ENCODE measurements at places on chromosomes 2 and 18.

GRCh38 chr2:57181315-57182038 is 865.1 kb upstream of the VRK2 start:
- DNase-seq, result no peak

DNA sequence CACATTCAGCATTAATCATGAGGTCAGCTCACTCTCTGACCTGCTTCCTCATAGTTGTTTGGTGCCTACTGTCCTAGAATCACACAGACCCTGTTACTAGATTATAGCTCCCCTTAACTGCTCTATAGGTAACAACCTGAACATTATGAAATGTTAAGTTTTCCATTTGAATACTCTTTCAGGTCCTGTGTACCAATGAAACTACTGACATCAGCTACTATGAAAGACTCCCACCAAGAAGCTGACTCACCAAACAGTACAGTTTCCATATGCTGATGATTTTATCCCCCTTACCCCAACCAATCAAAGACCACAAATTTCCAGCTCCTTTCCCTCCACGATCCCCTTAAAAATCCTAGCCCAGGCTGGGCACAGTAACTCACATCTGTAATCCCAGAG is 56.3 kb downstream of the SRBD1 start:
- DNase-seq, result peak; percentile 38

- no peak for DNase-seq
Measured at GRCh38 chr2:88234760-88235159, 64.6 kb downstream of the THNSL2 start.

GRCh38 chr2:74779587-74780135 is 54.3 kb upstream of the HK2 start:
- DNase-seq, result no peak

- DNase-seq, result no peak
Measured at GRCh38 chr2:147665105-147665504, 179.7 kb upstream of the ACVR2A start.

DNA sequence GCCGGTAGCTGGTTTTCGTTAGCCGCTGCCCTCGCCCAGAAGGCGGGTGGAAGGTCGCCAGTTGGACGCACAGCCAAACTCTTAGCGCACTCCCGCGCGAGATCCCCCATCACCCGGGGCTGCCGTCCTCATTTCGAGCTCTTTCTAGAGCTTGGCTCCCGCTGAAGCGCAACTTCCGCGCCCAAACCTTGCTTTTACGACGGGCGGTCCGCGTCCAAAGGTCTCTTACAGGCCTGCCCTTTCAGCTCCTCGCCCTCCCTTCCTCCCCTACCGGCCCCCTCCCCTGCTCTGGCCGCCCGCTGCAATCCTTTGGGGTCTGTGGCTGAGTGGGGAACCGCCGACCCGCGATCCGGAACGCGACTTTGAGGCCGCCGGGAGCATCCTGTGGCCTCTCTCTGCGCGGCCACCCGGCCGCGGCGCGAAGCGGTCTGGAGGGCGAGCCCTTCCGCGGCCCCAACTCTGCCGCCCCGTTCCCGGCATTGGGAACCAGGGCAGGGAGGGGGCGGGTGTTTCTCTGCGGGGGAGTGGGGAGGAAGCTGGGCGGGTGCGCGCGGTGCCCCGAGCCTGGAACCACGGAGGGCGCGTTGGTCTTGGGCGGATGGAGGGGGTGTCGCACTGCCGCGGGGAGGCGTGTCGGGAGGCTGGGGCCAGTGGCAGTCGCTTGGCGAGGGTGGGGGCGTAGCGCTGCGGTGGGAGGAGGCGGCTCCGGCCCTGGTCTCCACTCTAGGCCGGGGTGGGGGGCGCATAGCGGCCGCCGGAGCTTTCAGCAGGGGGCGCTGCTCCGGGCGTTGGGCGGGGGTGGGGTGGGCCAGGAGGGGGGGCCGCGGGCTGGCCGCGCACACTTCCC is at the start of gene GDF7:
TSS of gene GDF7 (plus strand) at position 841 of the 847 bp plus-strand sequence. CDS start 96 bp downstream, outside the sequence.
- DNase-seq, result no peak

DNA sequence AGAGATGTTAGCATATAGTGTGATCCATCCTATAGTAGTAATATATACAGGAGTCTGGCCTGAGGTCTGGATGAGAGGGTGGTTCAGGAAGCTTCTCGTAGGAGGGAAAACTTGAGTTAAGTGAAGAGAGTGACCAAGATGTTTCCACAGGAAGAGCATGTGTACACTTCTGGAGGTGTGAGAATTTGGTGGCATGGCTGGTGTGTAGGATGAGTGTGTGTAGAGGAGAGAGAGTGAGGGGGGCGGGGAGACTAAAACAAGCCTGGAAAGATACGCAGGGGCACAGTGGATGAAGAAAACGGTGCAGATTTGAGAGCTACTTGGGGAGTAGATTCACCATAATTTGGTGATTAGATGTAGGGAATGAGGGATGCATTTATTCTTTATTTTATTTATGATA is 43.5 kb upstream of the CTLA4 start:
- DNase-seq, result peak; percentile 57

DNA sequence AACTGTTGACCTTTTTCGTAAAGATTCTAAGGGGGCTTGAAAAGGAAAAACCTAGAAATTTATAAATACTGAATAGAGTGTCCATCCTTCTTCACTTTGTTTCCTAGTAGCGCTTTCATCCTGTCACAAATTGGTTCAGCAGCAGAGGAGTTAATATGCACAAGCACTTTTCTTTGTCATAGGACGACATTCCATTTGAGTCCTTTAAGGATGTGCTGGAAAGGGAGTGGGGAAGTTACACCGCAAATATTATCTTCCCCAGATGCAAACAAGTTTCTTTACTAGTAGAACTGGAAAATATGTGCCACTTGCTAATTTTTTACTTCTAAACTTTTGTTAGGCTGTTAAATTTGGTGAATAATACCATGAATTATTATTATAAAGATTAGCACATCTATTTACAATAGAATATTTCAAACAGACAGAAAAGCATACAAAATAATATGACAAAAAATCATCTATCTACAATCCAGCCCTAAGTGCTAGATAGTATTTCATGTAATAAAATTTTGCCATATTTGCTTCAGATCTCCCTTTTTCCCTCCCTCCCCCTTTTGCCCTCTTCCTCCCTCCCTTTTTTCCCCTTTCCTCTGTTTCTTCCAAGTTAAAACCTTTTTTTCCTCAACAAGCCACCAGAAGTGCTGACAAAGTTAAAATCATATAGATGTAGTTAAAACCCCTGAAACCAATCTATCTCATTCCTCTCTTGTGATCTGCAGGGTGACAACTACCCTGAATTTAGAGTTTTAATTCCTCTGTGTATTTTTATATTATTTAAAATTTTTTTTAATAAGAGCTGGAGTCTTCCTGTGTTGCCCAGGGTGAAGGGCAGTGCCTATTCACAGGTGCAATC is 50.5 kb upstream of the MAP4K3 start:
- no peak for DNase-seq

DNA sequence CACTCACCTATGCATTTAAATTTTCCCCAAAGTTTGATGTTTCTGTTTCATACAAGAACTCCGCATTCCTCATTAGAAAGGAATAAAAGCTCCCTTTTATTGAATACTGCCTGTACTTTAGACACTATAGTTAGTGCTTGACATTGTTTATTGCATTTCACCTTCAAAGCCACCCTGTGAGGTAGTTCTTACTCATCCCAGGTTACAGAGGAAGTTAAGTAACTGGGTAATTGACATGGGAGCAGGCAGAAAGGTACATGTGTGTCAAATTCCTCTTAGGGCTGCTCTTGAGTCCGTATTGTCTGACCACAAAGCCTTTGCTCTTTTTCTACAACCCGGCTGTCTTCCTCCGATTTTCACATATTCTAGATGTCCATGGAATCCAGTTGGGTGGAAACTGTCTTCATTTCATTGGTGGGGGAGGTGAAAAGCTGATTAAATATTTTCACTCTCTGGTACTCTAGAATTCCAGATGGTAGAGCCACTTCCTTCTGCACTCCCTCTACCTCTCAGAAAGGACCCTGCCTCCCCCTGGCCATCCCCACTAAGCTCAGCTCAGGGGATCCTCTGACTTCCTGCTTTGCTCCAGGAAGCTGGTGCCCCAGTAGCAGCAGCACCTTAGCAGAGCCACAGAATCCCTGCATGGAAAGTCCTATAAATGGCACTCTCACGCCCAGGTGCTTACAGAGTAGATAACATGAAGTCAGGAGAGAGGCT is 319.2 kb downstream of the LRATD1 start:
- DNase-seq, result no peak

GRCh38 chr2:21257621-21258020 is 133.9 kb downstream of the TDRD15 start:
- DNase-seq, result no peak

DNA sequence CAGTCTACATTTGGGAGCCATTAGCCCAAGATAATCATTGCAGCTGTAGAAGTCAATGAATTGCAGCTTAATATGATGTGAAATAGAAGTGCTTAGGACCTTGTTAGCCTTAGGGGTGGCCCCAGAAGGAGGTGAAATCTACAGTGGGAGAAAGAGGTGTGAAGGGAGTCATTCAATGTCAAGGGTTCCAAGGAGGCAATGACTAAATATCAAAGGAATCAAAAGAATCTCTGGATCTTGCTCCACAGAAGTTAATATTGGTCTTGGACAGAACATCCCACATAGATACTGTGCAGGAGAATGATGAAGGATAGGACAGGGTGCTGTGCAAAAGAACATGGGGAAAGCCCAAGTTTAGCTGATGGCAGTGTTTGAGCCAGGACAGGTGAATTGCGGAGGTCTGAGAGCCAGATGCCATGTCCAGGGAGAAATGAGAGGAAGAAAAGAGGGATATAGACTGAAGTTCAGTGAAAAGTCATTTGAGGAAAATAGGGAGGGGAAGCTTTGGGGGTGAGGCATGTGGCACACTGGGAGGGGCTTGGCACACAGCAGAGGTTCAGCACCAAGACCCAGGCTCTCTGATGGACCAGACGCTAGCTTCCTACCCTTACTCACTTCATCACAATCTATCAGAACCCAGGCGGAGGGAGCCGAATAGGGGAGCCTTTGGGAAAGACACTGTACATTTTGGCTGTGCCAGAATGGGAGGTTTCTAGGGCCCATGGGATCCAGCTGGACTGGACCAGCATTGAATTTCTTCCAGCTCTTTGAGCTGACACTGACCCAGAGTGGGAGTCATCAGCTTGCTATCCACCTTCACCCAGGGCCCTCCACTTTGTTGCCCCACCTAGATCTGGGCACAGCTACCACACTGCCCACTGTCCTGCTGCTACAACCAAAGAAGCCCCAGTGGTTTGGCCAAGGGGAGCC is 2.2 kb downstream of the IL1F10 start:
- no peak for DNase-seq

DNA sequence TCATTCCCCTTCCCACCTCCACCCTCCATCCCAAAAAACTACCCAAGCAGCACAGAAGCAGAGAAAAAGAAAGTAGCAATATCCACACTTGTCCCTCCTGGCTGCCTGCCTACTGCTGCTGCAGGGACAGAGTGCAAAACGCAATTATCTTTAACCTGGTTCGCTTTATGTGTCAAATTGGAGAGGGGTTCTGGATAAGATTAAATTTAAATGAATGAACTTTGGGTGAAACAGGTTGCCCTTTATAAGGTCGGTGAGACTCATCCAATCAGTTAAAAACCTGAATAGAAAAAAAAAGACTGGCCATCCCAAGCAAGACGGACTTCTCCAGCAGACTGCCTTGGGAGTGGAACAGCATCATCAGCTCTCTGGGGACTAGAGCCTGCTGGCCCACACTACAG is 62.6 kb downstream of the ANKRD44 start:
- DNase-seq, result no peak

GRCh38 chr2:127644066-127645025 is 1.6 kb upstream of the GPR17 start:
- peak; percentile 37 for DNase-seq

DNA sequence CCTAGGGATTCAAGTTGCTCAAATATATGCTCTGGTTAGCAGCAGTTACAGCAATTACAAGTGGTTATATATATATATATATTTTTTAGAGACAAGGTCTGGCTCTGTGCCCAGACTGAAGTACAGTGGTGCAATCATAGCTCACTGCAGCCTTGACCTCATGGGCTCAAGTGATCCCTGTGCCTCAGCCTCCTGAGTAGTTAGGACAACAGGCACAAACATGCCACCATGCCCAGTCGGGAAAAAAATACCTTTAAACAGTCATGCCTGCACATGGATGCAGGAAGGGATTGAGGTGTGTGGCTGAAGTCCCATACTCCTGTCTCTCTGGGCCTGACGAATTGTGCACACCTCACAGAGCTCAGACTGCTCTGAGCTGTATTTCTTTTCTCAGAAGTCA is 19.6 kb upstream of the DNAH7 start:
- no peak for DNase-seq

DNA sequence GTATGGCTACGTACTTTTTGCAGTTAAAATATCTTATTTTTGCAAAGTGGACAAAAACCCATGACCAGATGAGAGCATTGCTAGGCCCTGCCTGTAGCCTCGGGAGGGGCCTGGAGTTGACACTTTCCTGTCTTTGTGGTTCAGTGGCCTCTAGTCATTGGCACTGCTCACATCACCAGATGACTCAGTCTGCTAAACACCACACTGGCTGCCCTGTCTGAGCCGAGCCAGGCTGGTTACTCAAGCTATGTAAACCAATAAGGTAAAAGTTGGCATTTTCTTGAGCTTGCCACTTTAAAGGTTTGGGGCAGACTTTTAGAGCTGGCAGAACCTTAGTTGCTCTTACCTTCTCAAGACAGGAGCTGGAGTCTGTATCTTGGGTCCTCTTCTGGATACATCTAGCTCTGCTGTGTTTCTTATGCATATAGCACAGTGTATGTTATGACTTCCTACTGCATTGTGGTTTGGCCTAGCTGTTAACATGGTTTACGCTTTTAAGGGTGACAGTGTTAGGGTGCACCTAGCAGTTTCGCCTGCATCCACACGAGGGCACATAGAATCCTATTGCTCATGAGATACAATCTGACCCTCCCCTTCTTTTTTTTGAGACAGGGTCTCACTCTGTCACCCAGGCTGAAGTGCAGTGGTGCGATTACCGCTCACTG is 76.4 kb downstream of the AP1S3 start:
- DNase-seq, result peak; percentile 60

DNA sequence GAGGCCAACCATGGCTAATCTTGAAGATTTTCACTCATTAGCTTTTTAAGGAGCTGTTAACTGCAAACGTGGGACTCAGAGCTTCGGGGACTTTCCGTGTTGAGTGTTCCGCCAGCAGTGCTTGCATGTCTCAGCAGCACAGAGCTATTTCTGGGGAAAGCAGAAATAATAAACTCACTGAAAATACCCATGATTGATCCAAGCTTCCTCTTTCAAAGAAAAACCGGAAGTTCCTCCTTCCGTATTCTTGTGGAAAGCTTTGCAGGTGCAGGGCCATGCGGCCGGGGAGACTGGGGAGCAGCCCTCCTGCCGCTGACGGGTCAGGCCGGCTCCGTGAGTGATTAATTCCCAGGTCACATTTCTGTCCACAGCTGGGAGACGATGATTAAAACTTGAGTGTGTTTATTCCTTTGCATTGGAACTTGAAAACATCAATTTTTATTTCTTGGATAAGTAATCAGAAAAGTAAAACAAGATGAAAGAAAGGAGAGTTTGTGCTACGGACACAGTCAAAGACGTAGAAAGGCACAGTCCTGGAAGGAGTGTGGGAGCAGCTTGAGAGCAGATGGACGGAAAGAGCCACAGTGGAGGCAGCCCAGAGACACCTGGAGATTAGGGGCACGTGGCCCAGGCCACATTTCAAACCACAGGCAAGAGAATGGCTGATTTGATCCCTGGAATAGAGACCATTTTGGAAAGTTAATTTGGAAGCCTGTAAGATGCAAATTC is 54.2 kb upstream of the CTDP1 start:
- DNase-seq, result no peak
